ENCODE measurements at places on chromosomes 2 and 18. TPM values are rescaled to one million over a fixed set of nuclear protein-coding genes. Genes with fewer than 3 reads are reported as not detected.

DNA sequence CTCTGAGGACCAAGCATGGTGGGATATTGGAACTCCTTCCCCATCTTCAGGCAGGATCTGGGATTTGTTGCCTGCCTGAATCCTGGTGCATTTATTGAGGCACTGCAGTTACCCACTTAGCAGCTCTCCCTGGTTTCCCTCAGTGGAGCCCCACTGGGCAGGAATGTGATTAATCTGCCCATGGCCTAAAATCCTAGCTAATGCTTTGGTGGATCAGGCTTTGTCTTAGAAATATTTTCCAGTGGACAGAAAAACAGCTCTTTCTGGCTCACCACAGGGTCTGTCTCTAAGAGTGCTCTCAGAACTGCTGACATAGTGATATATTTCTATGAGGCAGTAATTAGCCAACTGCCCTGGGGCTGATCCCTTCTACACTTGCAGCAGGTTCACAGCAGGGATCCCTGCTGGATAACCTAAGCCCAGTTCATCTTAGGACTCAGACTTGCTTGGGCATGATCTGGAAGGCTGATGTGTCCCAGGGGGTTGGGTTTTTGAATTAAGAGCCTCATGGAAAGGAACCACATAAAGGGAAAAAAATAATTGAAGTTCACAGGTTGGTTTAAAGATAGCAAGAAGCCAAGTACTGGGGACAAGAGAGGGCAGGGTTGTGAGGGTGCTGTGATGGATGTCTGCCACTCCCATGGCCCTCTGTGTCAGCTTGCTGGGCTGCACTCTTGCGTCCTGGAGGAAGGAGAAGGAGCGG lies 44.3 kb upstream of the ZDBF2 start:
- peaks cover 8% of the 10 kb centered on the region for H3K27me3 ChIP-seq
- no peaks in the 10 kb centered on the region for H3K36me3 ChIP-seq
- no peak for DNase-seq
- no peaks in the 10 kb centered on the region for H3K4me1 ChIP-seq
- no peak overlapping the region for H3K4me3 ChIP-seq
- no peak overlapping the region for H3K27ac ChIP-seq

GRCh38 chr2:109437325-109438090 lies 176.3 kb downstream of the SEPTIN10 start:
- DNase-seq: no peak
- no peaks in the 10 kb centered on the region for H3K27me3 ChIP-seq
- no peaks in the 10 kb centered on the region for H3K4me1 ChIP-seq
- no peak overlapping the region for H3K4me3 ChIP-seq
- H3K36me3 ChIP-seq: no peaks in the 10 kb centered on the region
- no peak overlapping the region for H3K27ac ChIP-seq

The HJURP gene
- total RNA-seq: 45.9 TPM

DNA sequence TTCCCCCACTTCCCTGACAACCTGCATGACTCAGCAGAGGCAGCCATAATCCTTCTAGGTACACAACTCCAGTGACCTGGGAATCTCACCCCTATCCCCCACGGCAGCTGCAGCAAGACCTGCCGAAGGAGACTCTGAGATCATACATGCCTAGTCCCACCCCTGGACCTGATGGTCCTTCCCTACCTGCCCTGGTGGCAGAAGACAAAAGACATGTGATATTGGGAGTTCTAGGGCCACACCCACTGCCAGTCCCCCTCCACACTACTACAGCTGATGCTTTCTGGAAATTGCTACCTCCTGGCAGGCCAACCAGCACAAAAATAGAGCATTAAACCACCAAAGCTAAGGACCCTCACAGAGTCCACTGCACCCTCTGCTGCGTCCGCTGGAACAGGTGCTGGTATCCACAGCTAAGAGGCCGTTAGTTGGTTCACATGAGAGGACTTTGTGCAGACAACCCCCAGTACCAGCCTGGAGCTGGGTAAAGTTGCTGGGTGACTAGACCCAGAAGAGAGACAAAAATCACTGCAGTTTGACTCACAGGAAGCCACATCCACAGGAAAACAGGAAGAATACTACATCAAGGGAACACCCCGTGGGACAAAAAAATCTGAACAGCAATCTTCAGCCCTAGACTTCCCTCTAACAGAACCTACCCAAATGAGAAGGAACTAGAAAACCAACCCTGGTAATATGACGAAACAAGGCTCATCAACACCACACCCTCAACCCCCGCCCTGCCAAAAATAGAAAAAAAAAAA lies 12.5 kb downstream of the MARCO start:
- no peak overlapping the region for H3K4me3 ChIP-seq
- no peaks in the 10 kb centered on the region for H3K27me3 ChIP-seq
- no peaks in the 10 kb centered on the region for H3K4me1 ChIP-seq
- H3K27ac ChIP-seq: no peak overlapping the region
- no peaks in the 10 kb centered on the region for H3K36me3 ChIP-seq

- no peaks in the 10 kb centered on the region for H3K27me3 ChIP-seq
- peaks cover 17% of the 10 kb centered on the region for H3K4me1 ChIP-seq
- H3K36me3 ChIP-seq: peaks cover 3% of the 10 kb centered on the region
- no peak overlapping the region for H3K27ac ChIP-seq
These were observed 17.6 kb downstream of the ADAM17 start for GRCh38 chr2:9538000-9538507.

- no peak overlapping the region for H3K27ac ChIP-seq
- no peaks in the 10 kb centered on the region for H3K36me3 ChIP-seq
- H3K4me3 ChIP-seq: no peak overlapping the region
- H3K4me1 ChIP-seq: peaks cover 6% of the 10 kb centered on the region
These were observed 198.6 kb downstream of the FAM210A start for GRCh38 chr18:13527730-13528129.

The C1QL2 gene
- not detected for total RNA-seq

Data from HepG2 (cell line).